ENCODE measurements at places on chromosomes 13 and 19. TPM values are rescaled to one million over a fixed set of nuclear protein-coding genes. Genes with fewer than 3 reads are reported as not detected.
A peak's percentile ranks its signal among the peaks of the same experiment; 100 is the strongest.

DNA sequence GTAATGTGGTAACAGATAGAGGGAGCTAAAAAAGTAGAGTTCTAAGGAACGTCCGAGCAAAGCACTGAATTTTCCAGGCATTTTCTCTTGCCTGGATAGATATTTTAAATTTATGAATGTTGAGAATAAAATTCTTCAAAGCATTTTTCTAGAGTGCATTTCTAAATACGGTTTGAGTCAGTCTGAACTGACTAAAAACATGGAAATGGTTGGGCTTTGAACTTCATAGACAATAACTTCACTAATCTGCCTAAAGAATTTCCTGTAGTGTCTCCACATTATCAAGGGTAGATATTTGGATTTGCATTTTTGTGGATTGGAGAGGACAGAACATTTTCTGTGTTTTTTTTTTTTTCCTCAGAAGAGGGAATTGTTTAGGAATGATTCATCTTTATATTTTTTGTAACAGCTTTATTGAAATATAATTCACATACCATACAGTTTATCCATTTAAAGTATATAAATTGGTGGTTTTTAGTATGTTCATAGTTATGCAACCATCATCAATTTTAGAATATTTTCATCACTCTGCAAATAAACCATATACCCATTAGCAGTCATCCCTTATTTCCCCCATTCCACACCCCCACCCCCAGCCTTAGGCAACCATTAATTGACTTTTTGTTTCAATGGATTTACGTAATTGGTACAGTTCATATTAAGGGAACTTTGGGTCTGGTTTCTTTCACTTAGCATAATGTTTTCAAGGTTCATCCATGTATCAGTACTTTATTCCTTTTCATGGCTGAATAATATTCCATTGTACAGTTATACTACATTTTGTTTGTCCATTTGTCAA is 20.7 kb downstream of the GARRE1 start:
- DNase-seq: no peak
- no peak overlapping the region for H3K4me3 ChIP-seq
- no peaks in the 10 kb centered on the region for H3K36me3 ChIP-seq
- H3K4me1 ChIP-seq: no peaks in the 10 kb centered on the region
- no peak overlapping the region for H3K27ac ChIP-seq

- no peak overlapping the region for H3K4me3 ChIP-seq
- no peaks in the 10 kb centered on the region for H3K27me3 ChIP-seq
These were observed 44.2 kb downstream of the FOXO1 start for GRCh38 chr13:40622246-40622645.

DNA sequence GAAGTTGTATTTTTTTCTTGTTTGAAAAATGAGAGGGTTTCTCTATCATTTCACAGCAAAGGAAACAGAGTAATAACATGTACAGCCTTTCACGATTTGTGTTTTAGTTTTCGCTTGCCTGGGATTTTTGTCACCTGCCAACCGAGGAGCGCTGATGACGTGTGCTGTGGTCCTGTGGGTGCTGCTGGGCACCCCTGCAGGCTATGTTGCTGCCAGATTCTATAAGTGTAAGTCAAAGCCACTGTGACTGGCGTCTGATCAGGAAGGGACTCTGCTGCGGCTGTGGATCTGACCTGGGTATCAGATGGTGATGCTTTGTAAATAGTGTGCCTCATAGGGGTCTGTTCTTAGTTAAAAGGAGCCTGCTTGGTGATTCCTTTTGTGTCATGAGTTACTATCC is 45.6 kb downstream of the TM9SF2 start:
- no peak for DNase-seq
- no peak overlapping the region for H3K27ac ChIP-seq
- peaks cover 68% of the 10 kb centered on the region for H3K36me3 ChIP-seq

DNA sequence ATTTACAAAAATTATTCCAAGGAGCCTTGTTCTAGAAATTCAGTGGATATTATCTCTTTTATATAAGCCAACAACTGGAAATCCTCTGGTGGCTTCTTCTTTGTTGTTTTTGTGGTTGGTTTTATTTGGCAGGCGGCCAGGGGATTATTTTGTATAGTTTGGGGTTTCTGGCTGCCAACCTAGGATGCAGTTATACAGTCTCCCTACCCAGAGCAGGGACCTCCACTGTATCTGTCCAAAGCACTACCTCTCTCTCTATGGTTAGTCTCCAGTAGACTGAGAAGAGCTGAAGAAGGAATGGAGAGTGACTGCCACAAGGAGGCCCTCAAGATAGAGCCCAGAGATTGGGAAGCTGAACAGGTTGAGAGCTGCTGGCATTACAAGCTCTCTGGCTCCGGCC is 80.2 kb downstream of the ZAR1L start:
- H3K27ac ChIP-seq: no peak overlapping the region
- H3K27me3 ChIP-seq: no peaks in the 10 kb centered on the region
- no peak for DNase-seq
- peaks cover 5% of the 10 kb centered on the region for H3K36me3 ChIP-seq
- H3K4me3 ChIP-seq: no peak overlapping the region

DNA sequence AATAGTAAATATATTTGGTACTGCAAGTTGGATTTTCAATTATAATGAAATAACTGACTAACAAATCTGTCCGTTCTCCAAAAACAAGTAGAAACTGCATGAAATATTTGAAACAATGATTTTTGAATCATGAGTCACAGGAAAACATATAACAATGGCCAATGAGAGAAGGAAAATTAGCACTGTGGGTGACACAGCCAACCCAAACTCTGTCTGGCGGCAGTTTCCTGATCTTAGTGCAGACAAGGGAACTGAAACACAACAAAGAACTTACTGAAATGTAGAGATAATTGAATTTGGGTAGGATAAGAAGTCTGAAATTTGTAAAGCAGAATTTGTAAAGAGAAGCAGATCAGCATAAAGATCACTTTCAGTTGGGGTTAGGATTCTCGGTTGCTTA is 2743.3 kb upstream of the PCDH20 start:
- no peaks in the 10 kb centered on the region for H3K27me3 ChIP-seq
- H3K4me1 ChIP-seq: no peaks in the 10 kb centered on the region
- H3K36me3 ChIP-seq: no peaks in the 10 kb centered on the region
- DNase-seq: no peak

DNA sequence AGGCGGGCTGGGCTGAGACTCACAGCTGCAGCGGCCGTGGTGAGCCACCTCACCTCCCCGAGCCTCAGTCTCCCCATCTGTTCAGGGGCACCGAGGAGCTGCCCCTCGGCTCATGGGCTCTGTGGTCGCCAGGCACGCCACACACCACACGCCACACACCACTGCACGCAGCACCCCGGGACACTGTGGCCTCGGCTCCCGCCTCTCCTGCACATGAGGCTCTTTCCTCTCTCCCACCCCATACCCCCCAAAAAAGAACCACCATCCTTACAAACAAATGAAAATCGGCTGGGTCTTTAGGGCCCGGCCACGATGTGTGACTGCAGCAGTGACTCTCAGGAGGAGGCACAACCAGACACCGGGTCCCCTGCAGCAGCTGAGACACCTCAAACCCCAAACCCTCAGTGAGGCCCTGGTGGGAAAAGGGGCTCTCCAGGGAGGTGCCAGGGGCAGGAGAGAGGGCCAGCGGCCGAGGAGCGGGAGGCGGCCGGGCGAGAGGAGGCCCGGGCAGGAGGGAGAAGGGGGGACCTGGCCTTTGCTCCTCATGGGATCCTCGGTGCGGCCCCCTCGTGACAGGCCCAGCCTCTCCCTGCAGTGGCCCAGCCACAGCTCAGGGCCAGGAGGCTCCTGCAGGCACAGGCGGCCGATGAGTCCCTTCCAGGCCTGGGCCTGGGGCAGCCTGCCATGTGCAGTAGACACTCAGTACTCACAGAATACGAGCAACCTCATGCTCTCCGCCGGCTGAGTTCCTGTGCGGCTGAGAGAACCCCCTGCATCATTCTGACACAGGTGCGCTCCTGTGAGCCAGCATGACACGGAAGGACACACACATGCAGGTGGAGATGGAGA is 66.3 kb downstream of the RASA3 start:
- no peaks in the 10 kb centered on the region for H3K36me3 ChIP-seq
- peaks cover 15% of the 10 kb centered on the region for H3K4me1 ChIP-seq
- no peaks in the 10 kb centered on the region for H3K27me3 ChIP-seq

GRCh38 chr19:28539759-28540158 is 673.2 kb downstream of the UQCRFS1 start:
- no peak overlapping the region for H3K27ac ChIP-seq
- no peaks in the 10 kb centered on the region for H3K4me1 ChIP-seq
- no peak overlapping the region for H3K4me3 ChIP-seq
- no peak for DNase-seq
- no peaks in the 10 kb centered on the region for H3K36me3 ChIP-seq

DNA sequence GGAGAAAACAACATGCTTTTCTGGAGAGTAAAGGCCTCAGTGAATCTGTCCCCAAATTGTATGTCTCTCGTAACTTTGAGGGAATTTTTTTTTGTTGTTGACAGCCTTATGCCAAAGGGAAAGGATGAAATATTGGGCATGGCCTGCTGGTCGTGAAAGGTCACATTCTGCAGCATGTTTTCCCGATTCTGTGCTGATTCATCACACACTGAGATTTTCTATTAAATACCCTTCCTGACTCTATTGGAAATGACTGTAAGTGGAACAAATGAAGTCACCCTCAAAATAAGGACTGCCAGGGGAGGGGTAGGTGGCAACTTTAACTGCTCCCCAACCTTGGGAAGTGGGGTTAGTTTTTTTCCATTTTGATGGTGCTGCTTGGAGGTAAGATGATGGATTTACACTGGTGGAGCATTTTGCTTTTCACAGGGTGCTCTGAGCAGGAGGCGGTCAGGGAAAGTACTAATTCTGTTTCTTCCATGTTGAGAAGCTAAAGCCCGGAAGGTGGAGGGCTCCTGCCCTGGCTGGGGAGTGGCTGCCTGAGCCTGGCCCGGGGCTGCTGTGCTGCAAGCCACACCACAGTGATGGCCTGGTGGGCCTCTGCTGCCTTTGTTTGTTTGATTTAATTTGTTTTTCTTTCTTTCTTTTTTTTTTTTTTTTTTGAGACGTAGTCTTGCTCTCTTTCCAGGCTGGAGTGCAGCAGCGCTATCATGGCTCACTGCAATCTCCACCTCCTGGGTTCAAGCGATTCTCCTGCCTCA is 116.8 kb upstream of the SPATA13 start:
- no peak overlapping the region for H3K27ac ChIP-seq
- H3K36me3 ChIP-seq: no peaks in the 10 kb centered on the region
- peaks cover 7% of the 10 kb centered on the region for H3K4me1 ChIP-seq
- DNase-seq: no peak

DNA sequence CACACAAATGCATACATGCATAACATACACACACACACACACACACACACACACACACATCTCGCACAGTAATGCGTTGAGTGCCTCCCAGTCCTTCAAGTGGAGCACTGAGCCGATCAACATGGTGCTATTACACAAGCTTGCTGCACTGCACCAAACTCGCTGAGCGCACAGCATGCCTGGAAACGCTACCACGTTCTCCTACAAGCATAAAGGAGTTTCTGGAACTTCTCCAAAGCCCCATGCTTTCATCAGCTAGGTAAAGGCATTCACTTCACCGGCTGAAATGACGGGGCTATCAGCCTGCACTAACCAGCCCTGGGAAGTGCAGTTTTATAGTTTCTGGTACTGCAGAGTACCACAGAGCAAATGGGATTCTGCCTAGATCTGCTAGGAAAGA is 92.7 kb downstream of the FGF14 start:
- no peaks in the 10 kb centered on the region for H3K4me1 ChIP-seq
- no peak overlapping the region for H3K27ac ChIP-seq
- no peaks in the 10 kb centered on the region for H3K27me3 ChIP-seq
- no peaks in the 10 kb centered on the region for H3K36me3 ChIP-seq
- DNase-seq: no peak

GRCh38 chr19:533364-534058 is 2.0 kb downstream of the CDC34 start:
- H3K4me3 ChIP-seq: peak overlapping the region; percentile 81
- DNase-seq: no peak
- peaks cover 8% of the 10 kb centered on the region for H3K4me1 ChIP-seq
- H3K36me3 ChIP-seq: peaks cover 8% of the 10 kb centered on the region
- no peaks in the 10 kb centered on the region for H3K27me3 ChIP-seq

DNA sequence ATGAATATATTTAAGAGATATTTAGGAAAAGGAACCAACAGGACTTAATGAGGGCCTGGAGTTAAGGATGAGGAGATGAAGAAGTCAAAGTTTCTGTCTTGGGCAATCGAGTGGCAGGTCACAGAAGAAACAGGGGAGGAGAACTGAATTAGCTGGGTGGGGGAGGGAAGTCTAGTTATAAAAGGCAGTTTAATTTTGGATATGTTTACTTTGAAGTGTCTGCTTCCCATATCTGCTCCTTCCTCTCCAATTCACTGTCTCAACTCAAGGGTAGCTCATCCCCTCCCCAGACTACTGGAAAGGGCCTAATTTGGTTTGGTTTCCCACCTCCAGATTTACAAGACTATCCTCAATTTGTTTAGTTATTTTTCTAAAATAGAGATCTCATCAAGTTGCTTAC is 195.9 kb downstream of the VWA8 start:
- no peak for DNase-seq
- H3K36me3 ChIP-seq: no peaks in the 10 kb centered on the region
- no peaks in the 10 kb centered on the region for H3K4me1 ChIP-seq
- H3K27ac ChIP-seq: no peak overlapping the region

GRCh38 chr13:55517312-55517711 is 1623.4 kb upstream of the PRR20A start:
- no peak overlapping the region for H3K27ac ChIP-seq
- no peak overlapping the region for H3K4me3 ChIP-seq
- no peaks in the 10 kb centered on the region for H3K27me3 ChIP-seq
- H3K36me3 ChIP-seq: no peaks in the 10 kb centered on the region
- H3K4me1 ChIP-seq: no peaks in the 10 kb centered on the region

DNA sequence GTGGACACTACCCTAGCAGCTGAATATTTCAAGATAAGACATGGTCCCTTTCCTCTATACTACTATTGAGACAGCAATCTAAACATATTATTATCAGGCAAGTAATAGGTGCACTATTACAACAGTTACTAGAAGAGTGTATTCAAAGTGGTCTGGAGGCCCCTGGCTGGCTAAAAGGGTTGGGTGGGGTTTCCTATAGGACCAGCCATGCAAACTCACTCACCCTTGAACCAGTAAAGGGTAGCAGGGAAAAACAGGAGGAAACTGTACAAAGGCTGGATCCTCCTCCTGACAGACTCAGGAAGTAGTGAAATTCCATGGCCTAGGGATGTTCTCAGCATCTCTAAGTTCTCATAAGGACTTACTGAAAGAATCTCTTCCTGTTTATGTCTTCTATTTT is 7.7 kb downstream of the SMAD9 start:
- no peaks in the 10 kb centered on the region for H3K36me3 ChIP-seq
- no peaks in the 10 kb centered on the region for H3K27me3 ChIP-seq
- H3K4me1 ChIP-seq: no peaks in the 10 kb centered on the region
- no peak overlapping the region for H3K4me3 ChIP-seq
- DNase-seq: no peak

The DAND5 gene
- 0.13 TPM for polyA plus RNA-seq

The LCP1 gene
- 0.35 TPM for polyA plus RNA-seq

The SH2D3A gene
- polyA plus RNA-seq: 14.5 TPM

The RFXAP gene
- 3.6 TPM for polyA plus RNA-seq

The PAK4 gene
- 107 TPM for polyA plus RNA-seq

The SERTM1 gene
- polyA plus RNA-seq: 0.48 TPM

The YIPF2 gene
- polyA plus RNA-seq: 151 TPM

The ZNF723 gene
- not detected for polyA plus RNA-seq
